ENCODE measurements at places on chromosomes 16 and 17.

GRCh38 chr17:37745801-37746426 is 1.1 kb upstream of the HNF1B start:
- no peak for DNase-seq

DNA sequence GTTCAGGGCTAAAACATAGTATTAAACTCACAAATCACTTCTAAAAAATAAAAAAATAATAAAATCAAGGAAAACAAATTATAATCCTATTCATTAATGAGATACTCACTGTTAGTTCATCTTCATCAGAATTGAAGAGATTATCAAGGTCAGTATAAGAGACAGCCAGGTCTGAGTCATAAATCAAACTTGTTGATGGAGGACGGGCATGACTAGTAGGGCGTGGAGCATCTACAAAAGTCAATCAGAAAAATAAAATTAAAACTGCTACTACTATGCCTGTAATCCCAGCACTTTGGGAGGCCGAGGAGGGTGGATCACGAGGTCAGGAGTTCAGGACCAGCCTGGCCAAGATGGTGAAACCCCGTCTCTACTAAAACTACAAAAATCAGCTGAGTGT is 59.1 kb upstream of the INTS2 start:
- DNase-seq = no peak

DNA sequence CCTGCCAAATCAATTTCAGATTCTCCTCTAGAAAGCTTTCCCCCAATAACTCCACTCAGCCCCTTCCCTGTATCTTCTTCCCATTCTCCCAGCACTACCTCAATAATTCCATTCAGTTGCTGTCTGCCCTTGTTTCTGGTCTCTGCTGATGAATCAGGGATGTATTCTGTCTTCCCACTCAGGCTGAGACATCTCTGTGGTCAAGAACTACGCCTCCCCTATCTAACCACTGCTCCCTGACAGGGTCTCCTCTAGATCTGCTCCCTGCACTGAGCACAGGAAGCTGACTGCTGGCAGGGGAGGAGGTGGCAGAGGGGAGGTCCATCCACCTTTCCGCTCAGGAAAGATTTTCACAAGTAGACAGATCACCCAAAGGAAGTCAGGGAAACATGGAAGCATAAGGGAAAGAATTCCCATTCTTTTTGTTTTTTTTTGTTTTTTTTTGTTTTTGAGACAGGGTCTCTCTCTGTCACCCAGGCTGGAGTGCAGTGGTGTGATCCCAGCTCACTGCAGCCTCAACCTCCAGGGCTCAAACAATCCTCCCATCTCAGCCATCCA is 16.9 kb upstream of the SP2 start:
- DNase-seq = no peak

GRCh38 chr17:46928467-46929261 is 5.7 kb downstream of the GOSR2 start:
- DNase-seq = no peak

DNA sequence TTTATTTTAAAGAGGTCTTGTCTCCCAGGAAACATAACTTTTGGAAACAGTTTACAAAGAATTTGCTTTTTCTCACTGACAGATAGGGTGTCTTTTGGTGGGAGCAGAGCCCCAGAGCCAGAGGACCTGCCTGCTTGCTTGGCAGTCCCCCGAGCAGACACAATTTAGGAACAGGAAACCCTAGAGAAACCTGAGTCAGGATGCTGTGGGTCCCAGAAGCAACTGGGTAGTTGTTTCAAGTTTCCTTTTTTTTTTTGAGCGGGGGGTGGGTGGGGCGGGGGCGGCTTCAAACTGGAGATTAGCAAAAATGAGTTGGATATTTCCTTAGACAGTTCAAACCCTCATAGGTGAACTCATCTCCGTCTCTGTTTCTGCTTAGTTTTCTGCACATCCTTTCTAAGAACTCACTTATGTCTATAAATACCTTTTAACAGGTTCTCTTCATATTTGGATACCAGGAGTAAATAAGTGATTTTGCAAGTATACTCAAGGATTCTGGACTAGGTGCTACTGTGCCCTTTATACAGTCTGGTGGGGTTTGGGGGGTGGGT is 135.1 kb downstream of the PRKCA start:
- no peak for DNase-seq

DNA sequence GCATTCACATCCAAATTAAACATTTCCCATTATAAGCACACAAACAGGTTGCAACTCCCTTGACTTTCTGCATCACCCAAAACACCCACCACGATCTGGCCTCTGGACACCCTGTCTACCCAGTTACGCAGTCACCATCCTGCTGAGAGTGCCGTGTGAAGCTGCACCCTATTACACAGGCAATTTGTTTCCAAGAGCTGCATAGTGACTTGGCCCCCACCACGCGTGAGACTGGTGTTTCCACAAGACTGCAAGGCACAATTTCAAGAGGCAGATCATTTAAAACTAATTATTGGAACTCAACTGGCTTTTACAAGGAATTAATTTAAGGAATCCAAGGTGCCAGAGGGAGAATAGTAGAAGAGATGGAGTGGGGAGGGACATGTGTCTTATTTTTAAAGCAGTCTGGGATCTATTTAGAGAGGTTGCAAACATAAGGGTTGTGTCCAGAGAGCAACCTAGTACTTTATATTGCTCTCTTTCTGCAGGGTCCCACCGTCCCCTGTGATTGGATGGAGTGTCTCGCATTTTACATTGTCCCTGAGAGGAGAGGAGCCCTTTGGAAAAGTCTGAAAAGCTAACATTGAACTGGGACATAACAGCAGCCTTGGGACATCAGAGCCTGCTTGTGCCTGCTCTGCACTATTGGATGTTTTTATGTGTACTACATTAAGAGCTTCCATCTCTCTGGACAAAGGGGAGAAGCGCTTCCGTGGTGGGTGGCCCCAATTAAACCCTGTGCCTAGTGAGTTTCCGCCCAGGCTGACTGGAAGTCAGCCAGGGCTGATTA is 8.7 kb upstream of the ADAMTS18 start:
- DNase-seq = no peak

DNA sequence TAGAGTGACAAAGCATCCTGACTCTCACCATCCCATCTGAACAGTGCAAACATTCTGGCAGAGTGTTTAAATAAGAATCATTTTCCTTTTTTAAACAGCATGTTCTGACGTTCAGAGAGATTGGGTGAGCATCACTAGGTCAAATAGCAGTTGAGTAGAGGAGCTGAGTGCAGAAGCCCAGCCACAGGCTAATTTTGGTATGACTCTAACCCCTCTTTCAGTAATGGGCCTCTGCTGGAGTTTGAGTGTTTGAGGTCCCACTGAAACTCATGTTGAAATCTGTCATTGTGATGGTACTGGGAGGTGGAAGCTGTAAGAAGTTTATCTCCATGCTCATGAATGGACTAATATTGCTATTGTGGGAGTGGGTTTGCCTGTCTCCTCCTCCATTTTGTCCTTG is 194.4 kb downstream of the SALL1 start:
- DNase-seq = no peak

GRCh38 chr16:85051683-85052082 is 24.1 kb downstream of the KIAA0513 start:
- no peak for DNase-seq

GRCh38 chr17:37671028-37671823 is 28.0 kb upstream of the DDX52 start:
- DNase-seq = no peak

- DNase-seq = no peak
Observed at GRCh38 chr16:23505671-23506605, 4.4 kb downstream of the GGA2 start.
